ENCODE measurements at places on chromosomes 13 and 19.

- DNase-seq = no peak
These were observed 24.2 kb downstream of the GAS6 start for GRCh38 chr13:113839536-113840204.

GRCh38 chr13:92966341-92966740 lies 260.3 kb upstream of the GPC6 start:
- no peak for DNase-seq

- DNase-seq = no peak
These were observed 7.9 kb downstream of the DBP start for GRCh38 chr19:48629297-48629598.

GRCh38 chr13:42225051-42225450 lies 46.9 kb upstream of the AKAP11 start:
- DNase-seq = no peak

GRCh38 chr19:3481241-3482090 lies 1.1 kb upstream of the SMIM24 start:
- no peak for DNase-seq

GRCh38 chr13:45331692-45332035 lies 9.3 kb downstream of the TPT1 start:
- no peak for DNase-seq

- DNase-seq = no peak
These were observed 12.4 kb downstream of the WDR87 start for GRCh38 chr19:37893845-37894575.

DNA sequence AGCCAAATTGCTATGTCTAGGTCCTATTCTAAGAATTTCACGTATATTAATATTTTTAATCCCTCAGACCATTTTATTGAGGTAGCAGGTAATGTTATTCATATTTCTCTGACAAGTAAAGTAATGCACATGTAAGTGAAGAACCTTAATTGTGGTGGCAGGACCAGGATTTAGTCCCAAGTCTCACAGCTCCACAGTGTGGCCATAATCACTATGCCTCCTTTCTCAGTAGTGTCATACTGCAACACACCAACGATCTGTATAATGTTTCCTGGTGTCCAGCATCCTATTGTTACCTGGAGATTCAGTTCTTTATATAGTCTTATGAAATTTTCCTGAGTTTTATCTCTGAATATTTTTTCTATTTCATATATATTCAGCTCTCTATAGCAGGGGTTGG lies 340.3 kb downstream of the OLFM4 start:
- no peak for DNase-seq

DNA sequence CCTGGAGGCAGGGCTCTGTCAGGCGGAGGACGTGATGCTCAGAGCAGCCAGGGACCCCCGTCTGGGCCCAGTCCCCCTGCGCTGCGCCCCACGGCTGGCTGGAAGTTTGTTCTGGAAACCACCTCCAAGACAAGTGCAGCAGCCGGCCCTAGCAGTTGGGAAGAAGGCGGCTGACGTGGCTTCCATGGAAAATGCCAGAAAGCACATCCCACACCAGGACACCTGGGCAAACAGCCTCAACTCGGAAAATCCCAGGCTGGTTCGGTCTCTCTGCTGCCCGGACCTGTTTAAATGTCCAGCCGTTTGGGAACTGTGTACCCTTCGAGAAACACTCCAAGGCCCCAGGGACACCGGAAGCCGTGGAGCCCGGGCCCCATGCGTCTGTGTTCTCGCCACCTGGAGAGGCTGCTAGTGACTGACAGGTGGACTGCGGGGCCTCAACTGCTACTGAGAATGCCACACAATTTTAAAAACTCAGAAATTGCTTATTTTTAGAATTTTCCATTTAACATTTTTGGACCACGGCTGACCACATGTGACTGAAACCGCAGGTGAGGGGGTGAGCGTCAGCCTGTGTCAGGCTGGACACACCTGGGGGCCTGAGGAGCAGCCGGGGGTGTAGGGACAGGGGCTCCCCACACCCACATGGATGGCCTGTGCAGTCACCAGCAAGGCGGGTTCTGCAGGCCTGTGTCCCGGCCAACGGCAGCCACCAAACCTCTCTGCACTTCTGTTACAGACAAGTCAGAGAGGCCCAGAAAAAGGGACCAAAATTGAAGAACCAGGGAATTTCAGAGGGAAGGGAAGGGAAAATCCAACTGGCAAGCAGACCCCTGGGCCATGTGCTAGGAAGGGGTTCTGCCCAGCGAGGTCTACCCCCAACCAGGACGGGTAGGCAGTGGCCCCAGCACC lies 31.7 kb downstream of the RASA3 start:
- no peak for DNase-seq

- DNase-seq = no peak
These were observed 331.8 kb downstream of the FOXO1 start for GRCh38 chr13:40334616-40335015.

GRCh38 chr13:30915691-30916541 lies 9.8 kb downstream of the MEDAG start:
- DNase-seq = peak; percentile 20

DNA sequence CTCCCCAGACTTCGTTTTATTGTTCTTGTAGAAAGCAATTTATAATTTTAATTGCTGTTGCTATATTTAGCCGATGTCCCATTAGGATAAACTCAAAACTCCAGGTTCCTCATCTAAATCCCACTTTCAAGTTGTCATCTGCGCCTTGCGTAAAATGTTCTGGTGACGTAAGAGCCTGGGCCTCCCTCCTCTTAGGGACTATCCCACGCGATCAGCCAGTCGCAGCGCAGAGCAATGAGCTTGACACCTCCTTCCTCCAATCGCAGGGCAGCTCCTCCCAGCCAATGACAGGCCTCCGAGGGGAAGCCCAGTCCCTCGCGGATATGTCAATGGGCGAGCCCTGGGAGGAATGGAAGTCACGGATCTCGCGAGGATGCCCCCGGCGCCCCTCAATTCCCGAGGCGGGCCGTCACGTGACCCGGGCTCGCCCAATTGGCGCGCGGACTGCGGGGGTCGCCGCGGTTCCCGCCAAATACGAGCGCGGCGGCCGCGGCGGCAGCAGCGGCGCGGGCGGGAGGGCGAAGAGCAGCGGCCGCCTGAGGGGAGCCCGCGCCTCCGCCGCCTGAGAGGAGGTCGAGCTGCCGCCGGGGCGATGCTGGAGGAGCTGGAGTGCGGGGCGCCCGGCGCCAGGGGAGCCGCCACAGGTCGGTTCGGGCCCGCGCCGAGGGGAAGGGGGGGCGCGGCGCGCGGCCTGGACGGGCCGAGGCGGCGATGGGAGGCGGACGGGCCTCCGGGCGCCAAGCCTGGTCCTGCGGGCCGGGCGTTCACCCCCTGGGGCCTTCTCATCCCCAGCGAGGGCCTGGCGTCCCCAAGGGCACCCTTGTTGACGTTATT lies at the start of gene CHAF1A:
Gene CHAF1A, plus strand, starts transcription at position 470 of the 834 bp plus-strand sequence. Its CDS starts 123 bp downstream, at position 593.
- peak; percentile 95 for DNase-seq

GRCh38 chr19:14519860-14520407 lies 1.7 kb upstream of the DNAJB1 start:
- no peak for DNase-seq

DNA sequence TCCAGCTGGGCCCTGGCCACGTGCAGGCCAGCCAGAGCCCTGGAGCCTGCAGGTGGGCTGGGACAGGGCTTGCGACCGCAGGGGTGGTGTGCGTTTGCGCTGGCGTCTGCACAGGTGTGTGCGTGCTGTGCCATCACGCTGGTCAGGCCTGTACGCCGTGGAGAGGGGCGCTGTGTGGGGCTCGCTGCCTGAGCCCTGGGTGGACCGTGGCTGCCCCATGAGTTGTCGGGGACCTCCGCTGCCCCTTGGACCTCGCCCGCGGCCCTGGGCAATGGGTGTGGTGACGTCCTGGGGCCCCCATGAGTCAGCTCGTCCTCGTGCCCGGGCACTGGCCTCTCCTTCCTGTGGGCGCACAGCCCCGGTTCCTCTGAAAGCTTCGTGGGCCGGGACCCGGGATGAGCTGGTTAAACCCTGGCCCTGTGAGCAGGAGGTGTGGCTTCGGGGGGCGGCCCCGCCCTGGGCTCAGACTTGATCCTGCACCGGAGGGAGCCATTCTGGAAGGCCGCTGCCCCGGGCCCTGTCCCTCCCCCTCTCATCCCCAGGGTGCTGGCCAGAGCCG lies 6.8 kb downstream of the CSNK1G2 start:
- no peak for DNase-seq

GRCh38 chr19:55384131-55384919 lies at the start of gene TMEM238:
TSS of gene TMEM238 (minus strand) at chr19:55384292. CDS start at chr19:55384259, 33 bp downstream.
- DNase-seq = no peak

GRCh38 chr13:93344048-93344705 lies 117.6 kb downstream of the GPC6 start:
- DNase-seq = no peak

DNA sequence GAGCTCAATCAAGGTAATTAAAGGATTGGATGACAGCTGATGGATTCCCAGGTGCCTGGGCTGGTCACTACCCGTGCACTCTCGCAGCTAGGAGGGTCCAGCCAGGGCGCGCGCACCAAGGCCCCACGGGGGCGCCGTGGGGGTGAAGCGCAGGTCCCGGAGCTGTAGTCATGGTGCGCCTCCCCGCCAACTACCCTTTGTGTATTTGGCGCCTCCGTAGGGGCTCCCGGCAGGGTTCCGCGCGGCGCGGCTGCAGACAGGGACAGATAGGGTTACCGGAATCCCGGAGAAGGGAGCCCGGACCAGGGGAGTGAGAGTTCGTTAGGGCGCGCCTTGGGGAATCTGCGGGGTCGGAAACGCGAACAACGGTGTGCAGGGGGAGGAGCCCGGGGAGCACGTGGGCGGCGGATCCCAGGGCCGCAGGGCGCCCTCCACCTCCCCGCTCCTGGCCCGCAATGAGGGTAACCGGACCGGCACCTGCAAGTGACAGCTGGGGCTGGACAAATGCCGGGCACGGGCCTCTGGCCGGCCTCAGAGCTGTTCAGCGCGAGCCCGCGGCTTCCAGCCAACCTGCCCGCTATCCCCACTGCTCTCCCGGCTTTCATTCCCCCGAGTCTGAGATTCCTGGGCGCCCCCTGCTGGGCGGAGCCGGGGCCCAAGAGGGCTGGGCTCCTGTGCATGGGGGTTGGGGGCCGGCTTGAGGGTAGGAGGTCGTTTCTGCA lies 3.4 kb upstream of the PRAM1 start:
- peak; percentile 45 for DNase-seq

DNA sequence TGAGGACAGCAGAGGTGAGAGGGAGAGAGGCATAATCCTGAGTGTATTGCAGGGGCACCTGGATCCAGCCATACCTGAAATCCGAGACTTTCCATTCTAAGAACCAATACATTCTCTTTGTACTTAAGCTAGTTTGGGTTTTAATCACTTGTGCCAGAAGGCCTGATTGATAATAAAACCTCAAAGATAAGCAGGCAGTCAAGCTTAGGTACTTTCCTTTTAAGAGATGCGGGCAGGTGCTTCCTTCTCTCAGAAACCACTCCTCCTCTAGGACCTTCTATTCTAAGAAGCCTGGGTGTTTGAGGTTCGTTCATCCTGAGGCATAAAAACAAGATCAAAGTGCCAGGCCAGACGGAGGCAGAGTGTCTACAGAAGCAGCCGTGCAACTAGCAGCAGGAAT lies 22.2 kb downstream of the FAM187B start:
- no peak for DNase-seq

- DNase-seq = no peak
These were observed 802.2 kb upstream of the MIR17HG start for GRCh38 chr13:90545070-90545840.

DNA sequence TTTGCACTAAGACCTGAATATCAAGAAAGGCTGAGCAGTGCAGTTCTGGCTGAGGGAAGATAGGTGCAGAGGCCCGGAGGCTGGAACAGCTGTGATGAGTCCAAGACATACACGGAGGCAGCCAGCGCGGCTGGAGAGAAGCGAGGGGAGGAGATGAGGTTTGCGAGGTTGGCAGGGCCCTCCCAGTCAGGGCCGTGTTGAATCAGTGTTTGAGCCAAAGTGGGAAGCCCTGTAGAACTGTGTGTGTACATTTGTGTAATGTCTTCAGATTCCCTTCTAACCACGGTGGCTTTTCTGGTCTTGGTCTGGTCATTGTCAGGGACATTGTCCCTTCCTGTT lies 34.9 kb downstream of the PAK4 start:
- DNase-seq = no peak

DNA sequence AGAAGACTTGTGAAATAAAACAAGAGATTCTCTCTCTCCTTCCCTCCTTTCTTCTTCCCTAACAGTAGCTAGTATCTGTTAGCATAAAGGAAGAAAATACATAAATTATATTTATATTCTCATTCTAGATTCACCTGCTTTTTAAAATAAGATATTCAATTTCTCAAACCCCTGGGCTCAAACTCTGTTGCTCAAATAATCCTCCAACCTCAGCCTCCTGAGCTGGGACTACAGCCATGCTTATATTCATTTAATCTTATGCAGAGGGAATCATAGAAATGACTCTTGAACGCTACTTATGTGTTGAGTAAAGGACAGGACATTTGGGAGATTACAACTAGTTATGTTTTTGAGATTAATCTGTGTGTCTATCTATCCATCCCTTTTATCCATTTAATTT lies 56.2 kb downstream of the GPC5 start:
- DNase-seq = no peak

- no peak for DNase-seq
These were observed 87.2 kb upstream of the SLC10A2 start for GRCh38 chr13:103153466-103153865.

GRCh38 chr19:45047188-45047797 lies 8.4 kb downstream of the CLASRP start:
- DNase-seq = no peak

DNA sequence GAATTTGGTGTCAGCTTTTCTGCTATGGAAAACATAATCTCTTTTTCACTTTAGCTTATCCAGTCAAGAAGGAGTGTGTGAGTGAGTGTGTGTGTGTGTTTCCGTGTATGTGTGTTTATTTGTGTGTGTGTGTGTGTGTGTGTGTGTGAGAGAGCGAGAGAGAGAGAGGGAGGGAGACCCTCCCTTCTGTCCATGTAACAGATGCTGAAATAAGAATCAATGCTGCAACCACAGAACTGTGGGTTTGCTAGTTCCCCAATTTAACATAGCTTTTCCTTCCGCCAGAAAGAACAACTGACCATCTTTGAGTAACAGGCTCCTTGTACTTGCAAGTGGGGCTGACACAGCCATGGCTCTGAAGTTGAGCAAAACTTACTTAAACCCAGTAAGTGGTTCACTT lies 5.2 kb downstream of the LCP1 start:
- no peak for DNase-seq

GRCh38 chr13:101398191-101398590 lies 18.1 kb downstream of the NALCN start:
- no peak for DNase-seq

DNA sequence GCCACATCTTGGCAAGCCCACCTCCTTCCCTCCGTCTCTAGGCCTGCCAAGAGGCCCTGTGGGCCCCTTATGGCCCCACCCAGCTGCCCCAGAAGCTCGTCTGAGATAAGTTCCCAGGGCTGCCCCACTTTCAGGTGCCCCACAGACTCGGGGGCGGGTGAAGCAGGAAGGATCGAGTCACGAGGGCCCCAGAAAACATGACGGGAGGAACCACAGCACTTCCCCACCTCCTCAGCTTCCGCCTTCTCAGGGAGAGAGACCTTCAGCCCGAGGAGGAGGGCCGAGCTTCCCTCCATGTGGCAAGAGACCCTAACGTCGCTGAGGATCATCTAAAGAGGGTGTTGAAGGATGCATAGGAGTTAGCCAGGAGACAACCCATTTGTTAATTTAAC lies 4.5 kb upstream of the IL12RB1 start:
- peak; percentile 92 for DNase-seq
